Stimulated activated CD8-positive, alpha-beta memory T cell treated with anti-CD3 and anti-CD28 coated beads, Interleukin-7, amount 100 ng/mL, for 1 hour (primary cell): ENCODE measurements at places on chromosomes 1 and 21.

- no peak for DNase-seq
These were observed 15.8 kb downstream of the CTSS start for GRCh38 chr1:150749720-150750311.

DNA sequence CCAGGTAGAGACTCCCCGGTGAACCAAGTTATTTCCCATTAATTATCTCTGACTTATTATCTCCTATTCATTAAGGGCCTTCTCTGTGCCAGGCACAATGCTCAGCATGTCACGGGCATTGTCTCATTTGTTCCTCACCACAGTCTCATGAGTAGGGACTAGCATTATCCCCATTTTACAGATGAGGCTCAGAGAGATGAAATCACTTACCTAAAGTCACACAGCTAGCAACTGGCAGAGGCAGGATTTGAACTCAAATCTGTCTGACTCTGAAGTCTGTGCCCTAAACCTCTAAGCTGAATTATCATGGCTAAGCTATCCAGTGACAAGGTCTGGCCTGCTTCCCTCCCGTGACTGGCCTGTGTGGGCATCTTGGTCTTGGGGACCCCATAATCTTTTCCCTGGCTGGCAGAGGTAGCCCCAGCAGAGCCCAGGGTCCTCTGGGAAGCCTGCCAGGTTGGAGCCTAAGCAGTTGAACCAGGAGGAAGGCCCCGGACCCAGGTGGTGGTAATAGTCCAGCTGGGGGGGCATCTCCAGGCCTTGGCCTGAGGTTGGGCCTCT, 4.5 kb downstream of the MAP7D1 start:
- DNase-seq: no peak

GRCh38 chr1:180235077-180235501, 5.0 kb downstream of the LHX4 start:
- DNase-seq: no peak

DNA sequence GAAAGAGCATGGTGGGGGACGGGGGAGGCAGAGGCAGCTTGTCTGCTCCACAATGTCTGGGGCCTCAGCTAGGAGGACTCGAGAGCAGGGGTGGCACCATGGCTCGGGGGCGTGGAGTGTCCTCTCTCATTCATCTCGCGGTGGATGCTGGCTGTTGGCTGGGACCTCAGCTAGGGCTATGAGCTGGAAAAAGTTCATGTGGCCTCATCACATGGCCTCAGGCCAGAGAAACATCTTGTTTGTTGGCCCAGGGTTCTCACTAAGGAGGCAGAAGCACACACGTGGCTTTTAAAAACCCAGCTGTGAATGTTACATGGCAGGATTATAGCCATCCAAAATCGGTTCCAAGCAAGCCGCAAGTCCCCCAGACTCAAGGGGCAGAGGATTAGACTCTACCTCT, 6.2 kb upstream of the CENPS start:
- DNase-seq: no peak

DNA sequence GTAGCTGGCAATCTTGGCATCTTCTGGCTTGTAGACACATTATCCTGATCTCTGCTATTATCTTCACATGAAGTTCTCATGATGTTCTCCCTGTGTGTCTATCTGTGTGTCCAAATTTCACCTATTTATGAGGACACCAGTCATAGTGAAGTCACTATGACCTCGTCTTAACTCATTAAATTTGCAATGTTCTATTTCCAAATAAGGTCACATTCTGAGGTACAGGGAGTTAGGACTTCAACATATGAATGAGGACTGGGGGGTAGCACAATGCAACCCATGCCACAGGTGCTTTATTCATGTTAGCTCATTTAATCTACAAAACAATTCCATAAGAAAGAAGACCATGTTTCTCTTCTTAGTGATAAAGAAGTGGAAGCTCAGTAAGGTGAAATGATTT, 206.2 kb upstream of the C8B start:
- no peak for DNase-seq

GRCh38 chr1:28560886-28561285, 8.0 kb downstream of the TRNAU1AP start:
- no peak for DNase-seq

DNA sequence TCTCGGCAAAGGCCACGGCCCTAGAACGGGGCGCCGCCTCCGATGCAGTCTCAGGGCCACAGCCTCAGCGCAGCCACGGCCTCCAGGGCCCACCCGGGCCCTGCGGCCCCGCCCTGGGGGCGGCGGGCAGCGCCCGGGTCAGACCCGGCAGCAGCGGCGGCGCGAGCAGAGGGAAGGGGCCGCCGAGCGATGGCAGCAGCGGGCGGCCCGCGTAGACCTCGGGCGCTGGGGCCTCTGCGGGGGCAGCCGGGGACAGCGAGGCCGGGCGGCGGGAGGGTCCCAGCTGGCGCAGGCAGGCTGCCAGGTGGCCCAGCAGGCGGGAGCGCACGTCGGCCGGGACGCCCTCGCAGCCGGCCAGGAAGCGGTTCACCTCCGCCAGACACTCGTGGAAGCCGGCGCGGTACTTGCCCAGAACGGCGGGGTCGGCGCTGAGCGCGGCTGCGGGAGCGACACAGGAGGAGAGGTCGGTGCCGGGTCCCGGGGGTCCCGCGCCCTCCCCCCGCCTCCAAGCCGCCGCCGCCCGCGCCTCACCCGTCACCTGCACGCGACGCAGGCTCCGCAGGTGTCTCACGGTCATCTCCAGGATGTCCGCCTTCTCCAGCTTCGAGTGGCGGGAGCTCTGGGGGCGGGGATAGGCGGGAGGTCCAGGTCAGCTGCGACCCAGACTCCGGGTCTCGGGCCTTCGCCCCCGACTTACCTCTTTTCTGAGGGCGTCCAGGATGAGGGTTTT, 737 bp downstream of the HES4 start:
- no peak for DNase-seq

GRCh38 chr1:181135815-181136737, 47.6 kb downstream of the IER5 start:
- DNase-seq: no peak

DNA sequence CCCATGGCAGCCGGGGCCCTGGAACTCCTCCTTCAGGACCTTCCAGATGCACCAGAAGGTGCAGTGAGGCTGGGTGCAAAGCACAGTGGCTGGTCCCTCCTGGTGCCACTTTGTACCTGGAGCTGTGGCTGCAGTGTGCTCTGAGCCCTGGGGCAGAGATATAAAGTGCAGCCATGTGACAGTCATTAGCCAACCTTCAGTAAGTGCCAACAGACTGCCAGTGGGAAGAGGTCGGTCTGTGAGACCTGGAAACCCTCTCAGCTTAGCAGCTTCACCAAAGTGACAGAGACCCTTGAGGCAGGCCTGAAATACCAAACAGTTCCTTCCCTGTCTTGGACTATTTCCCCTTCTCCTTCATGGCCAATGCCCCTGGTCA, 26.7 kb upstream of the NGF start:
- no peak for DNase-seq

DNA sequence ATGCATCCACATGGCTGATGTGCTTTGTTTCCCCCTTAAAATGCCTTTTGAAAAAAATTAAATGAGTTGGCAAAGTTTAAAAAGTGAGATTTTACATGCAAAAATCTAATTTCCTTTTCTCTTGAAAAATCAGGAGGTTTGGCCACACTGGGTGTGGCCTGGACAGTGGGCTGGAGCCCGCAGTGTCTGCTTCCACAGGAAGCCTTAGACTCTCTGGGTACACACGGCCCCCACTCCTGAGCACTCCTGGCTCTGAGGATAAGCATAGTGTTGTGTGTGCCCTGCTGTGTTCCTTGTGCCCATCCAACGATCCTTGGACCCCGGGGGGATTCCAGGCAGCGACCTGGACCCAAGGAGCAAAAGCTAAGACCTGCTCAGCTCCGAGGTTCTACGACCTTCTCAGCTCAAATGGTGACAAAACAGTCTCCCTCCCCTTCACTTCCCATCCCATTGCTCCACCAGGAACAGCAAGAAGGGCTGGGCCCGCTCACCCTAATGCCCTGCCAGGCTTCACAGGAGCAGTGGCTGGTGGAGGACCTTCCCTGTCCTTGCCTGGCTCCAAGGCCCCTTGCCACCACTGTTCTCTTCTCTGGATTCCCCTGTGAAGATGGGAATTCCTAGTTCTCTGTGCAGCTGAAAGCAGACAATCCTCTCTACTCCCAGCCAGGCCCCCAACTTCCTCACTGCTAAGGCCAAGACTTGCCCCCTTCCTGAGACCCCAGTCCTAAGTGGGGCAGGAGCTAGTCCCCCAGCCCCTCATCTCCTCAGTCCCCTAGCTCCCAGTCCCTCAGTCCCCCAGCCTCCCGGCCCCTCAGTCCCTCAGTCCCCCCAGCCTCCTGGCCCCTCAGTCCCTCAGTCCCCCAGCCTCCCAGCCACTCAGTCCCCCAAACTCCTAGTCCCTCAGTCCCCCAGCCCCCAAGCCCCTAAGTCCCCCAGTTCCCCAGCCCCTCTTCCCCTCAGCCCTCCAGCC, 395.8 kb downstream of the PTPRU start:
- no peak for DNase-seq

GRCh38 chr1:165616987-165617546, 14.0 kb upstream of the MGST3 start:
- no peak for DNase-seq

- DNase-seq: no peak
These were observed 569 bp upstream of the DAB1 start for GRCh38 chr1:57424231-57425027.

GRCh38 chr1:6625584-6626149, 999 bp downstream of the THAP3 start:
- no peak for DNase-seq

GRCh38 chr1:209805875-209806760, at the start of gene IRF6:
Gene IRF6 (minus strand): TSS chr1:209806142. CDS start chr1:209801413, 4,729 bp downstream.
- DNase-seq: peak; percentile 40

- DNase-seq: no peak
These were observed 1.5 kb upstream of the TRNAU1AP start for GRCh38 chr1:28551381-28551780.

GRCh38 chr1:15531682-15532081, 5.0 kb downstream of the DNAJC16 start:
- DNase-seq: no peak

DNA sequence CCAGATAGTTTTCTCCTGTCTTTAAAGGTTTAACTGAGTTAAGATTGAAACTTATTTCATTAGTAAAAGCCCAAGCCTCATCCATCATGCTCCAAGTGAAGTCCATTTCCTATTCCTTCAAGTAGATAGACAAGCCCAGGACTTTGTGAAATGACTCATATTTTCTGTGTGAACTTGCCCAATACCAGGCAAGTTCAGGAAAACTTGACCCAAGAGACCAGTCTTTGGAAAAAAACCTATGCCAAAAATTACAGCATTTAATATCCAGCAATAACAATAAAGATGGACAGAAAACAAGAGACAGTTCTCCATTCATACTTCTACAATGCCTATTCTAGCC, 405 bp upstream of the RAB29 start:
- no peak for DNase-seq

- no peak for DNase-seq
These were observed 4.6 kb downstream of the SLC37A1 start for GRCh38 chr21:42518215-42518614.

- DNase-seq: no peak
These were observed 48.3 kb upstream of the LAMC2 start for GRCh38 chr1:183137782-183138181.

- no peak for DNase-seq
These were observed 2.1 kb upstream of the KIF21B start for GRCh38 chr1:201025571-201026002.

GRCh38 chr1:34929497-34929852, at the start of gene DLGAP3:
Gene DLGAP3 (minus strand): TSS chr1:34929650. CDS start chr1:34905383, 24,267 bp downstream.
- no peak for DNase-seq

- DNase-seq: no peak
These were observed 13.3 kb downstream of the CSF1 start for GRCh38 chr1:109923946-109924275.

DNA sequence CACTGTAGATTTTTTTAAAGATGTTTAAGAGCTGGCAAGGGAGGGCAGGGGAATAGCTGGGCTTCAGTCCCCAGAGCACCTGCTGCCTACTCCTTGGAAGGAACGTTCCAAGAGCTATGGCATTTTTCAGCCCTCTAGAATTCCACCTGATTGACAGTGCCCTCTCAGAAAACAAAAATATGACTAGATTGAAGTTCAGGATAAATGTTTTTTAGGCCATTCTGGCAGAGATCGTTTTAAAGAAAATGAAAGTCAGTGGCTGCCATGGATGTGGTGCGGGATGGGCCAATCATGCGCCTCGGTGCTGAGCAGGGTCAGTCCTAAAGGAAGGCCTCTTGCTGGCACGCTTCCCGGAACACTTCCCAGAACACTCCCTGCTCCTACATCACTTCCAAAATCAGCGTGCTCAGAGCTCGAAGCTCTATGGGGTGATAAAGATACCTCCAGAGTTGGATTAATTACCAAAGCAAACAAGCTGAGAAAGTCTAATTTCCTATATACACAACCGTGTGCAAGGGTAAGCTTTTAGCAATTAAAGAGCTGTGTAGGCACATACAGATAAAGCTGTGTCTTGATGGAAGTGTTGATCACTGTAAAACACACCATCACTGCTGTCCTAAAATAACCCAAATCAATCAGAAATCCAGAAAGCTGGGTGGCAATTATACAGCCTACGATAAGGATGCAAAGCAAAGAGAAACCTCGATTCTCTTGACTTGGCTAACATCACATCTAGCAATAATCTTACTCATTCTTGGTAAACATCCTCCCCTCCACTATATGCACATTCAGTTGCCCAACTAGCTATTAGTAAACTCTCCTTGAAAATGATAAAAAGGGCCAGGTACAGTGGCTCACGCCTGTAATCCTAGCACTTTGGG, 34.6 kb downstream of the TGFBR3 start:
- DNase-seq: no peak

DNA sequence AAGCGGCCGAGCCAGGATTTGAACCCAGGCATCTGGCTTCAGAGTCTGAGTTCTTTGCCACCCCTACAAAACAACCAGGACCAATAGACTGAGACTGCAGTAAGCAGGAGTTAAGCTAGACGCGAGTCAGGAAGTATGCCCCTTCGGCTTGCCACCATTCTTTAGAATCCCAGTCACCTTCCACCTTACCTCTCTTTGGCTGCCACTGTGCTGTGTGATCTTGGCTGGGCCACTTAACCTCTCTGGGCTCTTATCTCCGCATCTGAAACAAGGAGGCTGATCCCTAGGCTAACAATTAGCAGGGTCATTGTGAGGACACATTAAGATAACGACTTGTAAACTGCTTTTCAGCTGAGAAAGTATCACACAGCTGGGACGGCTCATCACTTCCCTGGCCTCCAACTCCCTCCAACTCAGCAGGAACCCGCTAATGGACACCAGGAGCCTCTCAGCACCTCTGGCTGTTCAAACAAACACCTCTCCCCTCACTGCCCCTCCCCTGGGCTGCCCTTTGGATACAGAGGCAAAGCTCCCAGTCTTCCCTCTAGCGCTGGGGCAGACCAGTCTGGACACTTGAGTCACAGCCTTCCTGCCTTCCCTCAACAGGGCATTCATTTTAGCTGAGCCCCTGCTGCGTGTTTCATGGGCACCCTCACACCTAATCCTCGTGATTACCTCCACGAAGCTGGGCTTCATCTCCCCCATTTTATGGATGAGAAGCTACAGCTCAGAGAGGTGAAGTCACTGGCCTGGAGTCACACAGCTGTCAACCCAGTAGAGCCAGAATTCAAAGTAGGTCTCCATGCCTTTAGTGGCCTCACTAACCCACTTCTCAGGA, 83.2 kb downstream of the CAMK2N1 start:
- DNase-seq: no peak
